ENCODE measurements at places on chromosomes 5 and 9.

DNA sequence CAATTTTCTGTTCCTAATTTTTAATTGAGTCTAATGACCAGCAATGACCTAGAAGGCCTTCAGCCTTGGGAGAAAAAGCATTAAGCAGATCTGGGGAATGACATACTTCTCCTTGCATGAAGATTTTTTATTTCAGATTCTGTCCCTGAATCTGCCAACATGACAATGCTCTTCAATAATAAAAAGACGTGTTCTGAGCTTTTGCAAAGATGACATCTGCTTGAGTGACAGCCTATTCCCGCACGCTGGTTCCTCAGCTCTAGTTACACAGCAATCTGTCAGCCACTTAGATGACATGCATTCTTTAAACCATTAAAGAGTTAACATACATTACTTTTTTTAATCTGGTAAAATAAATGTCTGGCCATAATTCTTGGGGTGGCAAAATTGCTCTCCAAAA, 129.3 kb upstream of the CDH6 start:
- DNase-seq: no peak

DNA sequence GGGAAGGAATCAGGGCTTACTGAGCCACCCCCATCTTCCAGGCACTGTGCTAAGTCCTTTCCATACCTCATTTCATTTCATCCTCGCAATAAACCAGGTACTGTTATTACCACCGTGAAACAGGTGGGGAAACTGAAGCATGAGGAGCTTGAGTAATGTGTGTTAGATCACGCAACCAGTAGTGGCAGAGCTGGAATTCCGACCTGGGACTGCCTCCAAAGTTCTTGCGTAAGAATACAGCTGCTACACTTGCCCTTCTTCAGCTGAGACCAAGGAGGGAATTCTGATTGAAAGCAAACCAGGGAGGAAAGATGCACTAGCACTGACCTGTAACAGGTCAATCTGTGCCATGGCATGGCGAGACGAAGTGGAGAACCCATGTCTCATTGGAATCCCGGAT, 113.4 kb upstream of the MSX2 start:
- DNase-seq: no peak

DNA sequence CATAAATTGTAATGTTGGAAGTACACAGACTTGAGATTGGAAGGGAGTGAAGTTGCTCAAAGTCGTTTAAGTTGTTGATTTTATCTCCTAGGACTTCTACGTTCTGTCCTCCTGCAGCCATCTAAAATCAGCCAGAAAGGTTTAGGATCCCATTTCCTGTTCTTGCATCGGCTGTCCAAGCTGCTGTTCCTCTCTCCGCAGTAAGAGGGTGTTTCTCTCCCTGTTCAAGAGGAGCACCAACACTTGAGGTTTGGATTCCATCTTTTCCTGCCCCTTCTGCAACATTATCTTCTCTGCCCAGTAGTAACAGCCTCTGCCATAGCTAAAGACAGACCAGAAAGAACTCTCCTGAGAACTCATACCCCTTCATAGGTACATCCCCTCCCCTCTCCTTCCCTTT, 373.4 kb downstream of the GADD45G start:
- DNase-seq: no peak

DNA sequence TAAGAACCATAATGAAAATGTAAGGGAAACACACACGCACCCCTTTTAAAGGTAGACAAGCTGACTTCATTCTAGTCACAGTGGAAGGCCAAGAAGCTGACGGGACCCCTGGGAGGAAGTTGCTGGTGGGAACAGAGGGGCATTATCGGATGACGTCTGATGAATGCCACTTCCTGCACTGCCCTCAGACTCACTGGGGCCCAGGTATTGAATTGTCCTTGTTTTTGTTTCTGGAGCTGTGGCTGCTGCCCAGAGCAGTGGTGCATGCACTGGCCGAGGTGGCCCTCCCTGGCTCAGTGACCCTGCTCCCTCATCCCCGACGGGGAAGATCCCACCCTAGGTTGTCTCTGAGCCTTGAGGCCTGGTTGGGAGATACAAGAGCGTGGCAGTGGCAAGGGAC, 15.3 kb upstream of the RPL26L1 start:
- no peak for DNase-seq

GRCh38 chr5:141949511-141949910, 8.5 kb downstream of the PCDH12 start:
- DNase-seq: no peak

DNA sequence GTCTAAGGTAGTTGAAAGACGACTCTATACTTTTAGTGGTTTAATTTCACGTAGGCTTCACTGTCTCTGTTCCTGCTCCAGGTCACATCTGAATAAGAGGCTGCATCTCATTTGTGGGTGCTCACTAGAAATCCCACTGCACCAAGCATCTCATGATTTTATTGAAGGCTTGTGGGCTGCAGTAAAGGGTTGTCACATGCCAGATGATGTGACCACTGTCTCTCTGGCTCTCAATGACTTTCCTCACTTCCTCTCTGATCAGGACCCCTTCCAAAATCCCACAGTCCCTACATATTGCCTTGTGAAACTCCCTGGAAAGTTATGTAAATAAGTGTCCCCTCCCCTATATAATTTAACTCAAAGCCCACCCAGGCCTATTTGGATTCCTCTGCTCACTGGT, 8.9 kb upstream of the ZCCHC10 start:
- DNase-seq: no peak

DNA sequence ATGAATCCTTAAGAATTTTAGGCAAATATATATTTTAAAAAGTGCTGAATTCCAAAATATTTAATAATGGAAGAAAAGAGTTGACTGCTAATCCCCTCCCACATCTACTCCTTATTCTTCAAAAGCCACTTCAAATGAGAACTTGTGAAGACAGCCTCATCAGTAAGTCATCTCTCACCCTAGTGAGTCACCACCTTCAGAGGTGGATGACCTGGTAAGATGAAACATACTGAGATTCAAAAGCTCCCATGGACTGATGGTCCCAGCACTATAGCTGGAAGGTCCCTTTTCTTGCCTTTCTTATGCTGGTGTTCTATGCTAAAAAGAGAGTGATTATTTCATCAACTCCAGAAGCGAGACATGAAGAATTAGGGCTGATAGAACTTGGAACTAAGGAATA, 37.8 kb upstream of the SPDL1 start:
- no peak for DNase-seq

GRCh38 chr5:14413331-14413750, 168.3 kb upstream of the OTULINL start:
- no peak for DNase-seq

GRCh38 chr5:172553903-172554302, 87.2 kb upstream of the NEURL1B start:
- no peak for DNase-seq

GRCh38 chr9:103444176-103444575, 449.0 kb downstream of the CYLC2 start:
- no peak for DNase-seq

DNA sequence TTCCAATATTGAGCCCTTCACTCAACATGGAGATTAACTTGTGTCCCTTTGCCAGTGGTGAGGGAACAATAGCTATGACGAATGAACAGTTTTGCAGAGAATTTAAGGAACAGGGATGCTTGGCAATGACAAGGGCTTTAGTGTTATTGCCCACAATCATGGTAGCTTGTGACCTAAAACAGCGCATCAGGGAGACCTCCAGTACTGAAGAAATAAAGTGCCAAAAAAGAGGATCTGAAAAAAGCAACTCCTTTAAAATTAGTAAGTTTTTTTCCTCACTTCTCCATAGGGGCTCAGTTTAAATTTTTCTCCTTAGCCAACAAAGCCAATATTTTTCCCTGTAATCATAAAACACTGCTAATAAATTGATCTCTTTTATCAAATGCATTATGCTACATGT, 41.8 kb upstream of the PAM start:
- no peak for DNase-seq

- no peak for DNase-seq
Measured at GRCh38 chr5:10354048-10354872, 765 bp downstream of the MARCHF6 start.

- no peak for DNase-seq
Measured at GRCh38 chr5:124452412-124452811, 294.0 kb downstream of the ZNF608 start.

- DNase-seq: no peak
Measured at GRCh38 chr5:90353254-90353653, 56.3 kb downstream of the CETN3 start.

- DNase-seq: no peak
Measured at GRCh38 chr5:72412283-72413055, 92.3 kb downstream of the PTCD2 start.

DNA sequence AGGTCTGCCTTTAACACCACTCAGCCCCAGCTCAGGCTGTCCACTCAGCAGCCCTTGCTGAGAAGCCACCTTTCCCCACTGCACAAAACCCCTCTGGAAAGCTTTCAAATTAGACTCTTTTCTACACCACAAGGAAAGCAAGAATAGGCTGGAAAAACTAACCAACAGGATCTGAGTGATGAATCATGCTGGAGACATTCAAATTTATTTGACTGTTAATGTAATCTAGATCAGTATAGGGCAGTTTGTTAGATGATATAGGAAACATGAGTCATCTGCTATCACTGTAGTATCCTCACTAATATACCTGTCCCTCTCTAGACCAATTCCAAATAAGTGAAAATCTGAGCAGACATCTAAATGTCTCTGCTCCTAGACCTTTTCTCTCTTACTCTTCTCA, 127.8 kb upstream of the PAM start:
- DNase-seq: no peak

GRCh38 chr9:94584555-94584954, 9.1 kb downstream of the FBP2 start:
- no peak for DNase-seq

DNA sequence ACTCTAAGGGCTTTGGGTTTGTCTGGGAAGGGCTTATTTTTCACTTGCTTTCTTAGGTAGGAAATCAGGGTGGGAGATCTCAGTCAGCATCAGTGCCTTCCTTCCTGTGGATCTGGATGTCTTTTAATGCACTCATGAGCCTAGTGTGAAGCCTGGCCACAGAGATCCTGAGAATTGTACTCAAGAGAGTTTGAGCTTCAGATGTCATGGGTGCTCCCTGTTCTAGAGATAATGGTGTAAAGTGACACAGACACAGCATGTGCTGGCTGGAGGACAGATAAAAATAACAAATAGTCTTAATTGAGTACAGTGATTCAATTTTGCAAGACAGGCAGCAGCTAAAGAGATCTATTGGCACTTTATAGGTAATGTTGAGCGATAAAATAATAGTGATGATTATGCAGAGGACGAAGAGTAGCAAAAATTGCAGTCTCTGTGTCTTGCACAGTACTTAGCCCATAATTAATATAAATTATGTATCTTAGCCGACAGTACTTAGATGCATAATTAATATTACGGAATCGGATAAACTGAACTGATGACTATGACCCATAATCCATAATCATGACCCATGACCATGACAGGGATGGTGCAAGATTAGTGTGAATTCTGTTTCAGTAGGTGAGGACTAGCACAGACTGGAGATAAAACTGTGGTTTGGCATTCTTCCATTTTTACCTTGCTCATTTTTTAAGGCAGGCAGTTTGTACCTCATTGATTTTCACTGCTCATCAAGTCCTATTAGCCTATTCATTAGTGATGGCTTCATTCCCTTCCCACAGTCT, 408.7 kb upstream of the PIK3R1 start:
- no peak for DNase-seq

DNA sequence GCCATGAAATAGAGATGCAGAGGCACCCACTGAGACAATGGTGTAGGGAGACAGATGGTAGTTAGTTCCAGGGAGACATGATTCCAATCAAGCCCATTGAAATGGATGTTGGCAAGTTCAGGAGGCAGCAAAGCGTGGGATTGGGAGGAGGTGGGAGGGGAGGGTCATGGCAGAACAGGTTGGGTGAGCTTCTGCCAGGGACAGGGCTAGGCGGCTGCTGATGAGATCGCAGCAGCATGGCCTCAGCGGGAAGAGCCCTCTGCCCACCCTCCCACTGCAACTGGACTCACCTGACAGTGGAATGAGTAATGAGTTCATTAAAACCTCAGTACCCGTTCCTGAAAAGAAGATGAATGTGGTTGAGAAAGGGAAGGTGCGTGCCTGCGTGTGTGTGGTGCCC, 418.2 kb downstream of the CDK5RAP2 start:
- DNase-seq: no peak

DNA sequence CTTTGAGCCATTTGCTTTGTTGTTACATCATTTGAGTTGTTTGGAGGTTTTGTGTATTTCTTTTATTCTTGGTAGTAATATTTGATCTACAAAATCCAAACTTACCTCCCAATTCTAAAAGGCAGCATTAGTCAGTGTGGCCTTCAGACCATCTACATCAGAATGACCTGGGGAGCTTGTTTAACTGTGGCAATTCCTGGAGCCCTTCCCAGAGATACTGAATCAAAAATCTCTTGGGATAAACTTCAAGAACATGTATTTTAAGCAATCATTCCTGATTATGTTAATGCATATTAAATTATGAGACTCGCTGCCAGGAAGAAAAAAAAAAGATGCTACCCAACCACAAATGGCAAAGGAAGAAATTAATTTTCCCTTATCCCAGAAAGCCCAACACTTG, 268.9 kb upstream of the PDE4D start:
- no peak for DNase-seq

DNA sequence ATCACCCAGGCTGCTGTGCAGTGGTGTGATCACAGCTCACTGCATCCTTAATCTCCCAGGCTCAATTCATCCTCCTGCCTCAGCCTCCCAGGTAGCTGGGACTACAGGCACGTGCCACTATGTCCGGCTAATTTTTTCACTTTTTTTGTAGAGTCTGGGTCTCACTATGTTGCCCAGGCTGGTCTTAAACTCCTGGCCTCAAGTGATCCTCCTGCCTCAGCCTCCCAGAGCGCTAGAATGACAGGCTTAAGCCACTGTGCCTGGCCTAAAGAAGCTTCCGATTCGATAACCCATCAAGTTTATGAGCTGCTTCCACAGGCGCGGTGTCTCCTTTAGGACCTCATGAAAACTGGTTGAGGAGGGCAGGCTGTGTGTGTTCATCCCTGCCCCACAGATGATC, 16.2 kb downstream of the COL27A1 start:
- no peak for DNase-seq

DNA sequence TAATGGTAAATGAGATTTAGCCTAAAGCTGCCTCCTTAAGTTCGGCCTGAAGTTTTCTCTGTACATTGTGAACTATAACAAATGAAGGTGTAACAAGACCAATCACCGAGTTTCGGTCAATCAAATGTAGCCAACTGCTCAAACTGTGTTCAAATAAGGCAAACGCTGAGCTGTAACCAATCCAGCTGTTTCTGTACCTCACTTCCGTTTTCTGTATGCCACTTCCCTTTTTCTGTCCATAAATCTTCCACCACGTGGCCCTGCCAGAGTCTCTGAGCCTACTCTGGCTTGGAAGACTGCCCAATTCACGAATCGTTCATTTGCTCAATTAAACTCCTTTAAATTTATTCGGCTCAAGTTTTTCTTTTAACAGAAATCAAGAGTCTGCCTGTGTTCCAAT, 193.5 kb upstream of the KLF9 start:
- no peak for DNase-seq

- no peak for DNase-seq
Measured at GRCh38 chr5:57805170-57805569, 322.6 kb upstream of the ACTBL2 start.

Measured in iPS DF 6.9 (cell line).